ENCODE measurements at places on chromosomes 5 and 9.

- peak; percentile 46 for DNase-seq
These were observed 138.1 kb downstream of the C9orf50 start for GRCh38 chr9:129482521-129483414.

DNA sequence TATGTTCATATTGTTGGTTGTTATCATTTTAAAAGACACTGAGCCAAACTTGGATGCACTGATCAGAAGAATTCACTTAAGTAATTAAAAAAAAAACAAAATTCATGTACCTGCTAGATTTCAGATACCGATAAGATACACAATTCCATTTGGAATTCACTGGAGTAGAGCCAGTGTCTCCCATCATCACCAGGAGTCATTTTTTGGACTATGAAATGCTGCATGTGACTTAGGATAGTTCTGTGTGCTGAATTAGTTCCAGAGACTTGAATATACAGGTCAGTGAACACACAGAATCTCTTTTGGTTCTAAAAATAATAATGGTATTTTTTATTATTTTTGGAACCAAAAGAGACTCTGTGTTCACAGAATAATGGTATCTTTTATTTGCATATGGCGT, 482.6 kb upstream of the PIK3R1 start:
- no peak for DNase-seq

GRCh38 chr9:34374905-34375552, 1.7 kb downstream of the MYORG start:
- no peak for DNase-seq

DNA sequence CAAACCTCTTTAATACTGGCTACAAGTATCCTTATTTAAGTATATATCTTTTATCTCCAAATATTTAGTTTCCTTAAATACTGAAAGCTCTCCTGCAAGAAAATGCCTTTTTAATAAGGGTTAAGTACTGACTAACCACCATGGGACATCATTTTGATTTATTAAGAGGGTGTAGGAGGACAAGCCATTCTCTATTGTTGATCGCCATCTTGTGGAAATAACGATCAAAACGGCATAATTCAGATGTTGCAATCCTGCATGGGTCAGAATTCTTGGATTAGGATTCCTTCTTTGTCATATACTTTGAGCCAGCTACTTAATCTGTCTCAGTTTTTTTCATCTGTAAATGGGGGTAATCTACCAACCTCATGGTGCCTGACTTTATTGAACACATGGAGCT, 28.7 kb upstream of the C5orf46 start:
- no peak for DNase-seq

DNA sequence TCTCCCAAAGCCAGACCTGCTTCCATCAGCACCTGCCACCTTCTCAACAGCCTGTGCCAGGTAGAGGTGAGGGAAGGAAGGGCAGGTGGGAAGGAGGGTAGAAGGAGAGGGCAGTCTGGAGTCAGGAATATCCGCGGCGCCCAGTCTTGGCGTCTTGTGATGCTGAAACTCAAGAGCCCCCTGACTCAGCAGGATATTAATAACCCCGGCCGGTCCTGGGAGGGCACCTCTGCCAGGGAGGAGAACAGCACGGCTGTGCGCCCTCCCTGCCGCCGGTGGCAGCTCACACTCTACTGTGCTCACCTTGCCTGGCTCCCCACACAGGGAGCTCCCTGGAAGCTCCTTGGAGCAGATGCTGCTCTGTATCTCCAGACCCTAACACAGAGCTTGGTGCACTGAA, 11.6 kb upstream of the NTNG2 start:
- no peak for DNase-seq

DNA sequence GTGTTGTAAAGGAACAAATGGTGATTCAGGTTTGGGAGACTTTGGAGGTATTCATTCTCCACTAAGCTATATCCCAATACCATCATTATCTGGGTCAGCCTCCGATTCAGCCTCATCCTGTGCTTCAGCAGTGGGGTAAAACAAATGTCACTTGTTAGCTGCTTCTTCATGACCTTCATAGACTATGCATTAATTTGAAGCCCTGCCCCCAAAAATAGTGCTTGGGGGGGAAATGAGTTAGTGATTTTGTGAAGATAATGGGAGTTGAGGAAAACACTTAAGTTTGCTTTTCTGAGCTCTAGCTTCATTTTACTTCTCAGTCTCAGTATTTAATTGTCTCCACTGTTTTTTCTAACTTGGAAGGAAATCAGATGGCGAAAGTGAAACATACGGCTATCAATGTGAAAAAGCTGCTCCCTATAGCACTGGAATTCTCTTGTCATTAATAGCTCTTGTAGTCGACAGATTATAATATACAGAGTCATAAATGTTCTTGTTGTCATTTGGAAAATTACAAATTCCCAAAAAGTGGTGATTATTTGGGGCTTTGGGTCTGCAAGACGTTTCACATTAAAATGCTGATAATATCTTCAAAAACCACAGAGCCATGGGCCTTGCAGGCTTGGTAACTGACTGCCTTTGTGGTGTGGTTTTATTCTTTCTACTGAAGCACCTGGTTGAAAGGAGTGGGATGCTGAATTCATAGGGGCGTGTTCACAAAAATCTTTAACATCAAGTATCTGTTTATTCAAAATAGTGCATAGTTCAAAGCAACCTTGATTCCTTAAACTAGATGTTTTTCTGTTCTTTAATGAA, 40.0 kb downstream of the PIK3R1 start:
- DNase-seq: no peak

DNA sequence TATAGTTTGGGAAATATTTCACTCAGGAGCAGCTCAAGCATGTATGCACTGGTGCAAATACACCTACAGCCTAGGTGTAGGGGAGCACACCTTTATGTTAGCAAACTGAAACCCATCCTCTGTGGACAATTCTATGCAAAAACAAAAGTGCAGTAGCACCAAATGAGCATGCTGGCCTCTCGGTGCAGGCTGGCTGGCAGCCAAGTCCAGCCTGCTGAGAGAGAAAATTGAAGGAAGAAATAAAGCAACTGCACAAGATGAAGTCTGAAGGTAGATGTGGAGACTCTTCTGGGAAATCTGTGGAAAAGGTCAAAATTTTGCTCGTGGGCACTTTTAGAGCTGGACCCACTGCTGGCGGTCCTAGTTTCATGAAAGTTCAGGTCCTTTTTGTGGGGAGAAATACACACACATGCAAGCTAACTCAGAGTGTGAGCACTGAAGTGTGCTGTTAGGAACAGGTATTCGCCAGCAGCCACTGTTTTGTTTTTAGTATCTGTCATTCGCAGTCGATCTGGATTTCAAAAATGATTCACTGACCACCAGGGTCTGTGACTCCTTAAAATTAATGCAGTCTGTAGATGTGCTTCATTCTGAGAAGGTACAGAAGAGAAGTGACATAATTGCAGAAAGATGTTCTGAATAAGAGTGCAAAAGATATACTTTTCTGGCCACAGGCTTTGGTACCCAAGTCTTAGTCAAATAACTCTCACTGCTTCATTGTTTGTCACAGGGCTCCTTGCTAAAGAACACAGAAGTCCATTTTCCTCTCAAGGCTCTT, 281.7 kb downstream of the PARP8 start:
- DNase-seq: no peak

DNA sequence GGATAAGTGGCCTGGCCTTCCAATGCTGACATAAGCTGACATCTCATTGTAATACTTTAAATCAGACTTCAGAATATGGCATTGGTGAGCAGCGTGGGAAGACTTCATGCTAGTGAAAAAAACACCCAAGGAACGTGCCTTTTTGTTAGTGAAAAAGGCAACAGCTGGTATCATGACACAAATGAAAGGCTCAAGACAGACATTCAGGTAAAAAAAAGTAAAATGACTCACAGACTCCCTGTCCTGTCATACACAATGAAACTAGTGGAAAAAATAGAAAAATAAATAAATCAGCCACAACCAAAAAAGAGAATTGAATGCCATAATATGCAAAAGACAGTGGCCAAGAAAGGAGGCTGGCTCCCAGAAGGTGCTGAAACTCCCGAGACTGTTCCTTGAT, 24.4 kb upstream of the PPP1R2B start:
- DNase-seq: no peak

DNA sequence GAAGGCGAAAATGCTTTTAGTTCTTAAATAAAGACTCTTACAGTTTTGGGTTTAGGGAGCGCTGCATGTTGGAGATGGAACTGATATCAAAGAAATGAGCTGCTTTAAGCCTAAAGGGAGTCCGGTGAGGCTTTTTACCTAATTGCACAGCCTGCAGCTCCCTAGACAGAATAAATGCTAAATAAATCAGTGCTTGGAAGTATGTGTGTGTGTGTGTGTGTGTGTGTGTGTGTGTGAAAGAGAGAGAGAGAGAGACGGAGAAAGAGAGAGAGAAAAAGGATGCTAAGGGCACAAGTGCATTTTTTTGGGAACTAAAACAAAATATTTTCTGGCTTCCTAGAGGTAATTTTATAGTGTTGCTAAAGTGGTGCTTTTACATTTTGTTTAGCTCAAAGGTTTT, 88.4 kb downstream of the MTRR start:
- no peak for DNase-seq

All from stimulated activated CD4-positive, alpha-beta T cell treated with anti-CD3 and anti-CD28 coated beads, Interleukin-15, amount 100 ng/mL, for 24 hours (primary cell).